ENCODE measurements at places on chromosomes 7 and 10.
A peak's percentile ranks its signal among the peaks of the same experiment; 100 is the strongest.

DNA sequence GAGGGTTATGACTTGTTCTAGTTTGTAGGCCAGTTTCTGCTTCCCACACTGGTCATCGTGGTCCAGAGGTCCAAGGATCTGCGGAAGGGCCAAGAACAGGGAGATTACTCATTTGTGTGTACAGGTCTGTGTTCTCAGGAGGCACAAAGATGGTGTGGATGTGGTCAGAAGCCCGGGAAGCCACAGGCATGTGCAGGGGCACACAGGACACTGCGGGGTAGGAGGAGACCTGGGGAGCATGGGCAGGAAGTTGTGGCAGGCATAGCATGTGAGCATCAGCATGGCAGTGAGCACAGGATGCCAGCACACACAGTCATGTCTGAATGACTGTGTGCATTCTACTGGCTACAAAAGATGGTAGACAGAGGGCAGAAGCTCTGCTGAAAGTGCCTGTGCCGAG is 445.8 kb downstream of the PLXNA4 start:
- no peak for DNase-seq

GRCh38 chr10:80163741-80164341 is 31.3 kb downstream of the PLAC9 start:
- no peak for DNase-seq

GRCh38 chr10:19892270-19892669 is 76.0 kb downstream of the PLXDC2 start:
- DNase-seq: no peak

DNA sequence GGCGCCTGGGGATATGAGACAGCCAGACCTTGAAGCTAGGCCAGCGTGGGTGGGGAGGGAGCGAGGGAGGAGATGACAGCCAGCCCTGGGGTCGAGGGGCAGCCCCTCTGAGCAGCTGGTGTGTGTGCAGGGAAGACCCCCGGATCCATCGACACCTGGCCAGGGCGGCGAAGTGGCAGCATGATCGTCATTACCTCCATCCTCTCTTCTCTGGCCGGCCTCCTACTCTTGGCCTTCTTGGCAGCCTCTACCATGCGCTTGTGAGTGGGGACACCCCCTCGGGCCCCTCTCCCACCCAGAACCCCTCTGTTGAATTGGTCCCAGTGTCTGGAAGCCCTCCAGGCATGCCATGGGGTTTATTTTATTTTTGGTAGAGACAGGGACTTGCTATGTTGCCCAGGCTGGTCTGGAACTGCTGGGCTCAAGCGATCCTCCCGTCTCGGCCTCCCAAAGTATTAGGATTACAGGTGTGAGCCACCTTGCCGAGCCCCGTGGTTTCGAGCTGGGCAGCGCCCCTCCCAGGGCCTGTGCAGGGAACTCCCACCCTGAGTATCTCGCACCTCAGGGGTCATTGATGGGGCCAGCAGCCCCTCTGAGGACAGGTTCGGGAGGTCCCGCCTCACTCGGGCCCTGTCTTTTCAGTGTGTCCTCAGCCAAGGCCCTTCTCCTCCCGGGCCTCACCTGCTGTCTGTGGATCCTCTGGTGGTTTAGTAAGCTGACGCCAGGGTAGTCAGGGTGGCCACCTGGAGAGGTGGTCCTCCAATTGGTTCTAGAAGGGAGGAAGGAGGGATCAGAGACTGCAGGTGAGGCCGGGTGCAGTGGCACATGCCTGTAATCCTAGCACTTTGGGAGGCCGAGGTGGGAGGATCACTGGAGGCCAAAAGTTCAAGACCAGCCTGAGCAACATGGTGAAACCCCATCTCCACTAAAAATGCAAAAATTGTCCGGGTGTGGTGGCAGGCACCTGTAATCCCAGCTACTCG is 3.8 kb downstream of the UPK3B start:
- no peak for DNase-seq

DNA sequence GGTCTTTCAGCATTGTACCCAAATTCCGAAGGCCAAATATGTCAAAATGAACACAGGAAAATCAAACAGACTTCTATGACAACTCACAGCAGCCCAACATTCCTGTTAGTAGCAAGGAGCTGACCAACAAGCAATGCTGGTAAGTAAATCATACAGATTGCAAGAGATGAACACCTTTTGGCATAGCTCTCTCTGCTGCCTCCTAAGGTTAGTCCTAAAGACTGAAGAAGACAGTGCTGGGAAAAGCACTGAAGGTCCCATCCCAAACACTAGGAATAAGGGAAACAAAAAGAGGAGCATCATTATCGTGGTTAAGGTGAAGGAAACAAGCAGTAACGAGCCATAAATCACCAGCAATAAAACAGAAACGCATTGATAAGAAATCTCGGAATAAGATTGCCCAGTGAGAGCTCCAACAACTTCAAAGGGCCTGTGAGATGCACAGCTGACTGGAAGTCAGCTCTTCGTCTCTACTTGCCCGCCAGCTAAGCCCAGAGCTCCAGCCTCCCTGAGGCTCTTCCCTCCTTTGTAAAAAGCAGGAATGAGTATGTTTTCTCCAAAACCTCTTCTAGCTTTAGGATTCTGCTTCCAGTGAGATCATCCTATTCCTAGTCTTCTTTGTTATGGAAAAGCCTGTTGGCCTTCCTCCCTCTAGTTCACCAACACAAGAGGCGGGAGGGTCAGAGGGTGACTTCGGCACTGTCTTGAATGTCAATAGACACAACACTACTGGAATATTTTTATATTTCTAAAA is 15.3 kb downstream of the NUDT5 start:
- DNase-seq: no peak

GRCh38 chr10:7275761-7276440 is 134.9 kb downstream of the SFMBT2 start:
- peak; percentile 48 for DNase-seq

GRCh38 chr7:79666472-79666871 is 213.0 kb upstream of the MAGI2 start:
- DNase-seq: no peak

DNA sequence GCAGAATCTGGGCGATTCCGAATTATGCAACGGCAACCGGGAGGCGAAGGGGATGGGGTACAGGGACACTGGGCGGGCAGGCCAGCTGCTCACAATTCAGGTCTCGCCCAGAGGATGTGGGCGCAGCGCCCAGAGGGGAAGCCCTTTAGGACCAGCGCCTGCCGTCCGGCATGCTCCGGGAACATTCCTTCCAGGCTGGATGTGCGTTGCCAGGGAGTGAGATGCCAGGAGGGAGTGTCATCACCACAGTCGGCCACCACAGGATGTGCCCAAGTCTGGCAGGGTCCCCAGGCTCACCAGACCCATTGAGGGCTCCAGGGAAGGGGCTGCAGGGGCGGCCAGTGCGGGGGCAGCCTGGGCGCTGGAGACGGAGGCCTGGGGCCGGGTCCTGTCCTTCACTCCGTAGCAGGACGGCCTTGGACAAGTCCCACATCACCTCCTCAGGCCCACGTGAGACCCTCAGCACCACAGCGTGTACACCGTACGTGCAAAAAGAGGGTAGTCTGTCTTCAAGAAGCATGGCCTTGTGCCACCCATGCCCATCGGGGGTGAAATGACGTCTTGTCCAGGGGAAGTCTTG is 63.9 kb downstream of the FOXL3 start:
- DNase-seq: no peak

DNA sequence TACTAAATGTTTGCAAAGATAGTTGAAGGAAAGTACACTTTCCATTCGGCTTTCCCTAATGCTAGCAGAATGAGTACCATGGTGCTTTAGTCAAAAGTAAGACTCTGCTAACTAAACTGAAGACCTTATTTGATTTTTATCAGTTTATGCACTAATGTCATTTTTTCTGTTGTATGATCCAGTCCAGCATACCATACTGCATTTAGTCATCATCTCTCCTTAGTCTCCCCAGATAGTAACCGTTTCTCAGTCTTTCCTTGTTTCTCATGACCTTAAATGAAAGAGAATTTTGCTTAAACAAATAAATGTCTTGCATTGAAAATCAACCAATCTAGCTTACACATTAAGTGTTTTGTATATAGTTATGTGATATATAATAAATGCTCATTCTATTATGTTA is 529.5 kb upstream of the SEMA3D start:
- no peak for DNase-seq

DNA sequence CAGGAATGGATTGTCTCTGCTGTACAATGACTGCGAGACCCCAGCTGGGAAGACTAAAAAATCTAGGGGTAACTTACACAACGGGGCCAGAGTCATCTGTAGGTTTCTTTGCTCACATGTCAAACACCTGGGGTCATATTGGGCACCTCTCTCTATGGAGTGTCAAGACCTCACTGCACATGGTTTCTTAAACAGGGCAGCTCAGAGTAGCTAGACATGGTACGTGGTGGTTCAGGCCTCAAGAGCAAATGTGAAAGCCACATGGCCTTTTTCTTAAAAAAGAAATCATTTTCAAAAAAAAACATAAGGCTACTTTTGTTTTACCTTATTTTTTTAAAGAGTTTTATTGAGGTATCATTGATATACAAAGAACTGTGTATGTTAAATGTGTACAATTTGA is 162.2 kb upstream of the ITGB1 start:
- DNase-seq: no peak

DNA sequence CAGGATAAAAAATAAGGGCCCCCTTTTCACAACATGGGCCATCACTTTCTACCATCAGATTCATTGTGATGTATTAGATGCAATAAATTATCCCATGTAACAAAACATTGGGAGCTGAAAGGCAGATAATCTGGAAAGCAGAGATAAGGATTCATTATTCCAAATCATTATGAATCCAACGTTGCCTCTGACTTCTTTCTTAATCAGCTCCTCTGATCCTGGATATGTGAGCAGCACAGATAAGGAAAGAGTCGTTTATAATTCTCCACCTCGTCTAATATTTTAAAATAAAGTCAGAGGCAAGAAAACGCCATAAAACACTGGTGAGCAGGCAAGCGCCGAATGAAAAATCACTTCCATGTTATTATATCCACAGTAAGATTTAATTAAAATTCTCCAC is 13.8 kb upstream of the GATA3 start:
- DNase-seq: no peak

GRCh38 chr7:39313974-39314373 is 252.2 kb upstream of the YAE1 start:
- no peak for DNase-seq

DNA sequence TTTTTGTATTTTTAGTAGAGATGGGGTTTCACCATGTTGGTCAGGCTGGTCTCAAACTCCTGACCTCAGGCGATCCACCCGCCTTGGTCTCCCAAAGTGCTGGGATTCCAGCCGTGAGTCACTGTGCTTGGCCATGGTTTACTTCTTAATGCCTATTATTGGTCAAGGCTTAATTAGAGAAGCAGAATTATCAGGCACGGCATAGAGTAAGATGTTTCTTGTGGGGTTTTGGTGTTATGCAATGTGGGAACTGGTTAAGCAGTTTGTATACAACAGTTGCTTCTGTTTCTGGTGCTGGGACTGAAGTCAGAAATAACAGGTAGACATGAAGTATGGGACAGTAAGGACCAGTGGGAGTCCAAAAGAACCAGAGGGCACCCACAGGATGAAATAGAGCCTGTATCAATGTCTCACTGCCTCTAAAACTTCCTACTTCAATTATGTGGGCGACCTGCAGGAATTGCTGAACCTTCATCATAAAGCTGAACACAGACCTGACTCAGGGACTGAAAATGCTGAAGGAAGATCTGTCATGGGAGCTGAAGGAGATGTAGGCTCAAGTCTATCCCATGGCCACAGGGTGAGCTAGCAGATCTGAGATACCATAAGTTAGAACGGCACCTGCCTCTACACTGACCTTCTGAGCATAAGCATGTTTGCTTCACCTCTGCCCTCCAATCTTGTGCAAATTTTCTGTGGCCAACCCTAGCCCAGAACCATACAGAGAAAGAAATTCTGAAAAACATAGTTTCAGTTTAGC is 38.3 kb upstream of the VCL start:
- DNase-seq: no peak

- no peak for DNase-seq
Measured at GRCh38 chr10:52346394-52347326, 32.6 kb downstream of the DKK1 start.

DNA sequence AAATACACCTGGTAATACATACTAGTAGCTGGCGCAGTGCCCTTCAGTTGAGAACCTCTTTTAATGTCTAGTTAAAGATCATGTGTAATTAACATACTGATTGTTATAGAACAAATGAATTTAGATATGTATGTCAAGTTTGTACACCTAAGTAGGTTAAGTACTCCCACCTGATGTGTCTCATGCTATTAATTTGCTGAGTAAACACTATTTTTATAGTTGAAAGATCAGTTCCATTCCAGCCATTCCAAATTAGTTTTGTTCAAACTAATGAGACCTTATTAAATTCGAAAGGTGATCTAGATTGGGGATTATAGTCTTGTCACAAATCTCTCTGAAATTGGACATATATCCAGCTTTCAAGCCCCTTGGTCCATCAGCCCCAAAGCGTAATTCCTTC is 710.0 kb downstream of the LRMDA start:
- no peak for DNase-seq

DNA sequence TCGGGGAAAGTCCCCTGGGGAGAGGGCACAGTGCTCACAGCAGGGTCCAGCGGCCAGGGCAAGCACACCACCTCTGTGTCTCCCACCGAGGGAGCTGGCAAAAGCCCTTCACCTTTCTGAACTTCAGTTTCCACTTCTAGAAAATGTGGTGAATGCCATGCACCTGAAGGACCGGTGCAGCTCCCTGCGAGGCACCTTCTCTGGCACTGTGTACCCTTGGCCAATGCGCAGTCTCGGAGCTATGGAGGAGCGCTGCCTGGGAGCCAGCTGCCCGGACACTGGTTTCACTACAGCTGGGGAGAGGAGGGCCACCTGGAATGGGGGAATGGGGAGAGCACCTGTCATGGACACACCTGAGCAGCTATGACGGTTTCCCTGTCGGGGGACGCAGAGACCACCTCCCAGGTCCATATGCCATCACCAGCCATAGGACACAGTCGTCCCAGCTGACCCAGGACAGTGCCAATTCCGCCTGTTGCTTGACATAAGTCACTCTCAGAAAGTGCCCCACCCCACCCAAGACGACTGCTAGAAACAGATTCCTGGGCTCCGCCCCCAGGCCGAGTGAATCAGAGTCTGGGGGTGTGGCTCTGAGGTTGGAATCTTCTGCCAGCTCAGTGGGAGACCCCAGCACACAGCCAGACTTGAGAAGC is 16.8 kb downstream of the RASGEF1A start:
- DNase-seq: no peak

- no peak for DNase-seq
Measured at GRCh38 chr7:128708235-128708634, 30.9 kb upstream of the CALU start.
